ENCODE measurements at places on chromosomes 4 and X. TPM values are rescaled to one million over a fixed set of nuclear protein-coding genes. Genes with fewer than 3 reads are reported as not detected.

Gene ASMTL
- total RNA-seq = 14.0 TPM

Gene CCDC149
- total RNA-seq = 7.3 TPM

Gene PASD1
- not detected for total RNA-seq

Gene GPRIN3
- total RNA-seq = 0.57 TPM

Gene MAGEB2
- total RNA-seq = not detected

Gene KIF4A
- total RNA-seq = 24.6 TPM

Gene TMEM31
- not detected for total RNA-seq

Gene BRS3
- total RNA-seq = not detected

Gene PITX2
- 36.1 TPM for total RNA-seq

All from placental pericyte (primary cell).